Airway epithelial cell (primary cell): ENCODE measurements at places on chromosomes 11 and 22. TPM values are rescaled to one million over a fixed set of nuclear protein-coding genes. Genes with fewer than 3 reads are reported as not detected.

Gene RBM7
- 4.4 and 14.7 TPM in 2 replicates for total RNA-seq

Gene POU2AF1
- 0.28 and 3.4 TPM in 2 replicates for total RNA-seq

Gene LIF
- 1.3 and 2.5 TPM in 2 replicates for total RNA-seq

Gene SELENOH
- total RNA-seq, result 174 and 240 TPM in 2 replicates

Gene ATXN10
- total RNA-seq, result 81.1 and 102 TPM in 2 replicates

Gene RASD2
- total RNA-seq, result not detected in 2 replicates

Gene ELFN2
- total RNA-seq, result 3.2 and 4.7 TPM in 2 replicates

Gene RIBC2
- 0.42 and 0.46 TPM in 2 replicates for total RNA-seq

Gene MMP10
- 2.8 and 17.1 TPM in 2 replicates for total RNA-seq

Gene CALCB
- not detected in 2 replicates for total RNA-seq

Gene SLC17A6
- total RNA-seq, result not detected in 2 replicates

Gene SLC22A12
- not detected in 2 replicates for total RNA-seq

Gene UBQLNL
- total RNA-seq, result not detected in 2 replicates

Gene OR4C3
- not detected in 2 replicates for total RNA-seq

Gene FAM118B
- total RNA-seq, result 10.4 and 11.6 TPM in 2 replicates

Gene FGF3
- not detected in 2 replicates for total RNA-seq

Gene OR9Q1
- total RNA-seq, result not detected in 2 replicates

Gene PRAME
- total RNA-seq, result not detected in 2 replicates

Gene TMPRSS5
- total RNA-seq, result not detected in 2 replicates

Gene PPP6R3
- 63.6 and 77.2 TPM in 2 replicates for total RNA-seq

Gene SLC43A1
- 0.79 and 2.1 TPM in 2 replicates for total RNA-seq

Gene ABTB2
- total RNA-seq, result 3.3 and 4.2 TPM in 2 replicates

Gene TNNI2
- 0.63 and 4.1 TPM in 2 replicates for total RNA-seq

Gene LRRC32
- total RNA-seq, result 0.05 TPM in 1 of 2 replicates, not detected in the other

Gene OR8A1
- not detected in 2 replicates for total RNA-seq

Gene MMP1
- 0.23 and 3.5 TPM in 2 replicates for total RNA-seq

Gene PKNOX2
- total RNA-seq, result 0.71 and 1.2 TPM in 2 replicates

Gene DERL3
- total RNA-seq, result 1.4 and 2.8 TPM in 2 replicates

Gene FGF4
- total RNA-seq, result not detected in 2 replicates

Gene GSTT2B
- 0.99 and 2.1 TPM in 2 replicates for total RNA-seq

Gene PRR33
- not detected in 2 replicates for total RNA-seq

Gene CEP126
- 1.1 and 1.4 TPM in 2 replicates for total RNA-seq

Gene WNT11
- total RNA-seq, result 0.21 TPM in 1 of 2 replicates, not detected in the other

Gene PYGM
- 0.14 and 0.79 TPM in 2 replicates for total RNA-seq

Gene GRM5
- 0.07 TPM in 1 of 2 replicates, not detected in the other for total RNA-seq

Gene HEPHL1
- 0.79 and 1.1 TPM in 2 replicates for total RNA-seq

Gene ELMOD1
- total RNA-seq, result not detected in 2 replicates

Gene SLC5A1
- 0.09 and 0.21 TPM in 2 replicates for total RNA-seq

Gene YDJC
- total RNA-seq, result 107 and 121 TPM in 2 replicates

Gene C11orf42
- total RNA-seq, result not detected in 2 replicates

Gene OR6T1
- total RNA-seq, result not detected in 2 replicates

Gene GAL
- total RNA-seq, result 7.4 and 8.5 TPM in 2 replicates
